ENCODE measurements at places on chromosomes 6 and 20. TPM values are rescaled to one million over a fixed set of nuclear protein-coding genes. Genes with fewer than 3 reads are reported as not detected.

RIPOR3 gene
- not detected for total RNA-seq

KHDRBS2 gene
- total RNA-seq: not detected

APOBEC2 gene
- total RNA-seq: not detected

ZSCAN31 gene
- 80.3 TPM for total RNA-seq

RIMS4 gene
- not detected for total RNA-seq

DXO gene
- total RNA-seq: 14.2 TPM

C4B gene
- 0.43 TPM for total RNA-seq

DDX39B gene
- total RNA-seq: 468 TPM

SERPINB1 gene
- total RNA-seq: 33.6 TPM

CDSN gene
- total RNA-seq: not detected

PNPLA1 gene
- total RNA-seq: not detected

SLC13A3 gene
- 0.43 TPM for total RNA-seq

KIAA0408 gene
- 0.13 TPM for total RNA-seq

CPXM1 gene
- total RNA-seq: 0.14 TPM

PHACTR3 gene
- total RNA-seq: not detected

SLC35D3 gene
- not detected for total RNA-seq

SENP6 gene
- 168 TPM for total RNA-seq

MICA gene
- total RNA-seq: 31.8 TPM

CALHM4 gene
- total RNA-seq: 0.22 TPM

MAS1 gene
- not detected for total RNA-seq

MUC22 gene
- not detected for total RNA-seq

MSH5 gene
- 30.9 TPM for total RNA-seq

LY6G6F gene
- not detected for total RNA-seq

HLA-DQB2 gene
- total RNA-seq: 0.07 TPM

SLC39A7 gene
- 73.3 TPM for total RNA-seq

ANGPT4 gene
- not detected for total RNA-seq

LEMD2 gene
- 39.2 TPM for total RNA-seq

PGBD1 gene
- 9.1 TPM for total RNA-seq

ULBP2 gene
- total RNA-seq: 6.5 TPM

BICRAL gene
- total RNA-seq: 7.1 TPM

SLC22A16 gene
- not detected for total RNA-seq

TP53TG5 gene
- total RNA-seq: not detected

Measured in thoracic aorta endothelial cell (primary cell).